ENCODE measurements at places on chromosomes 4 and X.

- DNase-seq = peak; percentile 68
These were observed 95.8 kb downstream of the MGST2 start for GRCh38 chr4:139761461-139761860.

DNA sequence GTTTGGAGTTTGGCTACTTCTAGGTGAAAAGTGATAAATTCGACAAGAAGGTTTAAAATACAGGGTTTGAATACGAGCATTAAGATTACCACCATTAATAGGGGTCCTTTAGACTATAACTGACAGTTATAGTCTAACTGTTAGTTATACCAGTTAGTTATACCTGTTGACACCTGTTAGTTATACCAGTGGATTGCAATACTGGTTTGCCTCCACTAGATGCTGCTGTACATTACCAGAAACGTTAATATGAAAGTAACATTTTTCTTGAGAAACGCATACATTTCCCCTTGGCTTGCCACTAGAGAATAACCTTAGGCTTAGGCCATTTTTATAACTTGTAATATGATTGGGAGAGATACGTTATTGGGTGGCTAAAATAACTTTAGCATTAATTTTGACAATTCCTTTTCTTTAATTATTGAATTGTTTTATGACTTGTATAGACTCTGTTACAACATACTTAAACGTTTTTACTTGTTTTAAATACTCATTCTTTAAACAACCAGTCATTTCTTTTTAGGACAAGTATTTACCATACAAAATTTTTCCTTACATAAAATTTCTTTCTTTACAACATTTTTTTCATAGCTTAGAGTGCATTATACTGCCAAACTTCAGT lies 911.2 kb downstream of the FSTL5 start:
- peak; percentile 49 for DNase-seq

DNA sequence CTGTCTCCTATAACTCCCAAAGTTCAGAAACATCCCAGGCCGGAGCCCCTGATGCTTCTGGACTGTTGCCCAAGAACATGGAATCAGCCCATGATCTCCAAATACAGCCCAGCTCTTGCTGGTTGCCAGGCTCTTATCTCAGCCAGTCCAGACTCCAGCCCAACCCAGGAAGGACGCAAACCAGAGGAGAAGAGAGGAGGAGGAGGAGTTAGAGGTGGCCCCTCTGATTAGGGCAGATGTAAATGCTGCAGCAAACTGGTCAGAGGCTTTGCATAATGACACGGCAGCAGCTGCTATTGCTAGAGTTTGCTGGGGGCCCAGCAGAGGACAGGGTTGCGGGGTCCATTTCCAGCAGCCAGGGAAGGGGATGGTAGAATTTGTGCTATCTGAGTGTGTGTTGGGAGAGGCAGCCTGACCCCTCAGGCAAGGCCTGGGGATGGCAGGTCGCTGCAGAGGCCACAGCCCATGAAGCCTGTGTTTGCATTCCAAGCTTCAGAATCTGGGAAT lies 4.2 kb upstream of the OTUD5 start:
- DNase-seq = no peak

GRCh38 chr4:3384771-3385710 lies 56.7 kb upstream of the HGFAC start:
- DNase-seq = peak; percentile 21
